NCI-H1694 treated with DMSO at 0.1 percent for 48 hours (cell line): ENCODE measurements at places on chromosomes 6 and 20.

GRCh38 chr20:4297127-4297826, 281.9 kb upstream of the RNF24 start:
- DNase-seq = no peak

DNA sequence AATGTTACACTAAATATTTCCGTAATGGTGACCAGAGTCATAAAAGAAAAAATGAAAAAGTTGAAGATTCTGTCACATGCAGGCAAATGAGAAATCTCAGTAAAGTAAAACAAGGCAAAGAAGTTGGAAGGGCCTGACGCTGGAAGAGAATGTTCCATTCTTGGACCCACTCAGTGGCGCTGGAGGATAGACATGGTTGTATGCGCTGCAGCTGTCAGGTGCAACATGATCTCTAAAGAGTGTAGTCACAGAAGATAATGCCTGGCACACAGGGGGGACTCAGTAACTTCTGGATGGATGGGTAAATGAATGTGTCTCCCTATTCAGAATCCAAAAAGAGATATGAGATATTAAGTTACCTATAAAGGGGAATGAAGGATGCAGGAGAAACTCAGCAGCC, 116.3 kb downstream of the FAXC start:
- DNase-seq = no peak

DNA sequence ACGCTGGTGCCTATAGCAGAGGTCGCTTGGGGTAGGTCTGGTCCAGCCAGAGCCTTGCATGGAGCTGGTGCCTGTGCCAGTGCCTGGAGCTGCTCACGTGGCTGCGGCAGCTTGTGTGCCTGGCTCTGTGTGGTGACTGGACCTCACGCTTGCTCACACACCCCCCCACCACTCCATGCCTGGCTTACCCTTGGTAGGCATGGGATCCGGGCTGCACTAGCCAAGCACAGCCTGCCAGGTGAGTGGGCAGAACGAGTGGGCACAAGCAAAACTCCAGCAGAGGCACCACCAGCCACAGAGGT, 13.0 kb upstream of the DBNDD2 start:
- no peak for DNase-seq

DNA sequence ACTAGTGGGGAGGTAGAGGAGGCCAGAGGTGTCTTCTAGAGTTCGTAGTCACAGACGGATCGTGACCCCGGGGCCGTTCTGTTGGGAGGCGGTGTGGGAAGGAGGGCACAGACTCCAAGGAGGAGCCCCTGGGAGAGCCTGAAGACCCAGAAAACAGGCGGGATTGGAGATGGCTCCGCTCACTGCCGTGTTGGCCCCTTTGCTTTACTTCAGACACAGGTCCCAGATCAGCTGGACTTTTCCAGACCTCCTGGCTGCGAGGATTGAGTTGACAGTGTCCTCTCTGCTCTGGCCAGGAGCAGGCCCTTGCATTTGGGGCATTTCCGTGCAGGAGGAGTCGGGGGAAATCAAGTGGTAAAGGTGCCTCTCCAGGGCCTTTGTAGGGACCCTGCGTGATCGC, 112.9 kb downstream of the ARMC2 start:
- no peak for DNase-seq

- no peak for DNase-seq
These were observed 14.6 kb downstream of the GATA5 start for GRCh38 chr20:62461157-62461556.

GRCh38 chr6:88748141-88748540, 215.3 kb downstream of the RNGTT start:
- DNase-seq = no peak
